Activated CD4-positive, alpha-beta T cell treated with anti-CD3 and anti-CD28 coated beads, Interleukin-10, Interleukin-2, amounts not matched to agents 100 ng/mL and 50 ng/mL, durations not matched to agents 16 hours and 8 hours (primary cell): ENCODE measurements at places on chromosomes 2 and 18.

DNA sequence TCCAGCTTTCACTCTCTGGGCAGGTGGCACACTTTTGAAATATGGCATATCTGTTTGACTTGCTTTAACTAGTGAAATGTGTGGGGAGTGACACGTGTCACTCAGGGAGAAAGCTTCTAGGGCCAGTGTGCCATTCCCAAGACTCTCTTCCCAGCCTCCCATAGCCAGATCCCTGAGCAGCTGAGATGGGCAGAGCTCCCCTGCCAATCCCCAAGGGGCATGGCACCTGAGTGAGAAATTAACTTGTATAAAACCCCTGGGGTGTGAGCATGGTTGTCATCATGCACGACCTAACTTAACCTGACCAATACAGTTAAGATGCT, 39.0 kb upstream of the MARCO start:
- DNase-seq = no peak

- peak; percentile 3 for DNase-seq
These were observed 476.0 kb downstream of the EIPR1 start for GRCh38 chr2:2901384-2902345.

- DNase-seq = no peak
These were observed 353 bp upstream of the NUP35 start for GRCh38 chr2:183123959-183124221.

DNA sequence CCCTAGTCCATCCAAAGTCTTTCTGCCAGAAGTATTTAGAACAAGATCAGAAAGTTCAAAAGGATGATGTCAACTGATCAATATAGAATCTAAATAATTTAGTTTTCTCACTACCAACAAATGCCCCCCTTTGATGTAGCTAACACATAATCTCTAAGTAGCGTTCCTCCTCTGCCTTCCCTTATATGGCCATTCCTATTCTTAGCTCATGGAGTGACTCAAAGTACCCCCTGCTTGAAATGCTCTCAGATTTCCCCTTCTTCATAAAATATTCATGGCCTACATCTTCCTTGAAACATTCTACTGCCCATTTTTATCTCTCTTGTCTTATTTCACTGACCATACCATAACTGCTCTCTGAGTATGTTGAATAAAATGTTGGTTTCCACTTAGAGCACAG, 151.5 kb downstream of the UPP2 start:
- no peak for DNase-seq

DNA sequence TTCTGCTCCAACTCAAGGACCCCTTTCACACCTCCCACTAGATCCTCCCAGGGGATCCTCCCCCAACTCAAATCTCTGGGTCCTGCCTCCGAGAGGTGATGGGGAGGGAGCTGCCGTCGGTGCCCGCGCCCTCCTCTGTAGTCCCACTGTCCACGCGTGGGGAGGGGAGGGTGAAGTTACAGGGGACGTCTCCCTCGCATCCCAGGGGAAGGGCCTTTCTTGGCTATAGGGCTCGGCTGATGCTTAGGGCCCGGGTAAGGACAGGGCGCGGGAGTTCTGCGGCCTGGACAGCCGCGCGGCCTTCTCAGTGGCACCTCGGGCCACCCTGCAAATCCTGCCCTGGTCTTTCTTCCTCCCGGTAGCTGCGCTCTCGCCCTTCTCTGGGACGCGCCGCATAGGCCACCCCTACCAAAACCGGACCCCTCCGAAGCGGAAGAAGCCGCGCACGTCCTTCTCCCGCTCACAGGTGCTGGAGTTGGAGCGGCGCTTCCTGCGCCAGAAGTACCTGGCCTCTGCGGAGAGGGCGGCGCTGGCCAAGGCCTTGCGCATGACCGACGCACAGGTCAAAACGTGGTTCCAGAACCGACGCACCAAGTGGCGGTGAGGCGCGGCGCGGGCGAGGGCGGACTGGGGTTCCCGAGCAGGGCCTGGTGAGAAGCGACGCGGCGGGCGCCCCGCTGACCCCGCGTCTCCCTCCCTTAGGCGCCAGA, 1.2 kb downstream of the TLX2 start:
- DNase-seq = peak; percentile 13

DNA sequence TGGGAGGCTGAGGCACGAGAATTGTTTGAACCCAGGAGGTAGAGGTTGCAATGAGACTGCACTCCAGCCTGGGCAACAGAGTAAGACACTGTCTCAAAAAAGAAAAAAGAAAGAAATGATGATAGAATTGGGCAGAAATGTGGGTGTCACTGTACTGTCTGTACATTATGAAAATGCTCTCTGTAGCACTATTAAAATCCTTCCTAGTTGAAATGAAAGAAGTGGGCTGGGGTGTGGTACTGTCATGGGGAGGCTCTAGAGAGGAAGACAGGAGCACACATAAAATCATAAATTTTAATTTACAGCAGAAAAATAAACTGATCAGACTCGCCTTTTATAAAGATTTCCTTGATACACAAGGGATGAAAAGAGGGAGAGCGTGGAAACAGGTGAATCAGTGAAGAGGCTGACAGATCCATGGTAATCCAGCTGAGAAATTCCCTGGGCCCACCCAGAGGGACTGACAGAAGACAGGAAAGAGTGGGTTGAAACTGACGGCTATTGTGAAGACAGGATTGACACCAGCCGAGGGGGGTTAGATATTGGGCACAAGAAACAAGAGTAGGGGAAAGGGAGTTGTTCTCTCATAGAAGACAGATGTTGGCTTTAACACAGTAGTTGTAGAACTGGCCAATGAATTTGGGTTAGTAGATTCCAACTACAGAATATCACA, 96.4 kb upstream of the ATL2 start:
- DNase-seq = no peak

DNA sequence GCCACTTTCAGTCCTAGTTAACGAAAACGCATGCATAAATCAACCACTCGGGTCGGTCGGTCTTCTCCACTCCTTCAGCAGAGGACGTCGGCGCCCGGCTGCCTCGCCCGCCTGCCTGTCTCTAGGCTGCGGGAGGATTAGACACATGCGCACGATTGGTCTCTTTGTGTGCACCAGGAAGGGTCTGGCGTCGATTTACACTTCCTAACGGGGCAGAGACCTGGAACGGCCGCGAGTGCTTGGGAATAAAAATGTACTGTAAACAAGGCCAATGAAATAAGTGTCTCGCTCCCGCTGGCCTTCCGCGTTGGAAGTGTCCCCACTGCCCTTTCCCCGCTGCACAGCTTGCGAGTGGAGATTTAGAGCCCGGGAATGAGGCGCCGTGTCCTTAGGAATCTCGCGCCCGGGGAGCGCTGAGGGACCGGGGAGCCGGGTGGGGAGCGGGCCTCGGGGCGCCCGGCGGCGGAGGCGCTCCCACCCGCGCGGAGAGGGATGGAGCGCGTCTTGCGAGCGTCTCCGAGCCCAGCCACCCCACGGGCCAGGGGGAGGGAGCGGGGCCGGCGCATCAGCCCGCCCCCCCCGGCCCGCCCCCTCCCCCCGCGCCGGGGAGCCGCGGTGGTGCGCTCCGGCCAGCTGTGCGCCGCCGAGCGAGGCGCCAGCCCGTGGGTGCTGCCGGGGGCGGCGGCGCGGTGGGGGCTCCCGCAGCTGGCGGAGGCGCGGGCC, at the start of gene DOK6:
Gene DOK6, plus strand, starts transcription at position 636 of the 723 bp plus-strand sequence.
- DNase-seq = peak; percentile 7

- no peak for DNase-seq
These were observed 53.6 kb downstream of the CDK15 start for GRCh38 chr2:201859949-201860348.

- DNase-seq = peak; percentile 73
These were observed 4.4 kb upstream of the KLHL29 start for GRCh38 chr2:23380562-23381065.

- no peak for DNase-seq
These were observed 6.6 kb downstream of the OTOF start for GRCh38 chr2:26471289-26471688.

DNA sequence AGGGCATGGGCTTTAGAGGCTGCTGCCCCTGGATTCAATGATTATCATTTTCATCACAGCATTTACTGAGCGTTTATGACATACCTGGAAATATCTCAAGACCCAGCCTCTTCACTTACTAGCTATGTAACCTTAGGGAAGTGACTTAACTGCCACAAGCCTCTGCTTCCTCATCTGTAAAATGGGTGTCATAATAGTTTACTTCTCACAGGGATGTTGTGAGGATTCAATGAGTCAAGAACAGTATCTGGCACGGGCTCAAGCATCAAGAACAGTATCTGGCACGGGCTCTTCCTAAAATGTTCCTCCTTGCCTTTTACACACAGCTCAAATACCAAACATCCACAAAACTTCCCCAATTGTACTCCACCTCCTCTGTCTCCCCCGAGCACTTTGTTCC, 31.4 kb downstream of the LGALSL start:
- DNase-seq = no peak

GRCh38 chr2:68907232-68907919, 36.2 kb upstream of the BMP10 start:
- DNase-seq = peak; percentile 32

DNA sequence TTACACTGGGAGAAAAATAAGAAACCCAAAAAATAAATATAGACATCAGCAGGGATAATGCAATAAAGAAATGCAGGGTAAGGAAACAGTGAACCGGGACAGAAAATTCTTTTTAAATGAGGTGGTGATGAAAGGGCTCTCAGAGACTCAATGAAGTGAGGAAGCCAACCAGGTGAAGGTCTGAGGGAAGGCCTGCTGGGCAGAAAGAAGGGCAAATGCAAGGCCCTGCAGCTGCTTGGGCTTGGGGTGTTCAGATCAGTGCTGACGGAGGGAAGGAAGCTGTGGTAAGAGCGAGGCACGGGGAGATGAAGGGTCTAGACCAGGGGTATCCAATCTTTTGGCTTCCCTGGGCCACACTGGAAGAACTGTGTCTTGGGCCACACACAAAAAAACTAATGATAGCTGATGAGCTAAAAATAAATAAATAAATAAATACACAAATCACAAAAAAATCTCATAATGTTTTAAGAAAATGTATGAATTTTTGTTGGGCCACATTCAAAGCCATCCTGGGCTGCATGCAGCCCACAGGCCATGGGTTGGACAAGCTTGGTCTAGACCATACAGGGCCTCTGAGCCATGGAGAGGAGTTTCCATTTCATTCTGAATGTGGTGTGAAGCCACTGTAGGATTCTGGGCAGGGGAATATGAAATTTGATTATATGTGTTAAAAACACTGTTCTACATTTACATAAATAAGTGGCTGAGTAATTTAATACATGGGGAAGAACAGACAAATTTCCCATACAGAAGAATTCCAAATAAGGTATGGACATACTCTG, 96.3 kb upstream of the DNMT3A start:
- DNase-seq = no peak

DNA sequence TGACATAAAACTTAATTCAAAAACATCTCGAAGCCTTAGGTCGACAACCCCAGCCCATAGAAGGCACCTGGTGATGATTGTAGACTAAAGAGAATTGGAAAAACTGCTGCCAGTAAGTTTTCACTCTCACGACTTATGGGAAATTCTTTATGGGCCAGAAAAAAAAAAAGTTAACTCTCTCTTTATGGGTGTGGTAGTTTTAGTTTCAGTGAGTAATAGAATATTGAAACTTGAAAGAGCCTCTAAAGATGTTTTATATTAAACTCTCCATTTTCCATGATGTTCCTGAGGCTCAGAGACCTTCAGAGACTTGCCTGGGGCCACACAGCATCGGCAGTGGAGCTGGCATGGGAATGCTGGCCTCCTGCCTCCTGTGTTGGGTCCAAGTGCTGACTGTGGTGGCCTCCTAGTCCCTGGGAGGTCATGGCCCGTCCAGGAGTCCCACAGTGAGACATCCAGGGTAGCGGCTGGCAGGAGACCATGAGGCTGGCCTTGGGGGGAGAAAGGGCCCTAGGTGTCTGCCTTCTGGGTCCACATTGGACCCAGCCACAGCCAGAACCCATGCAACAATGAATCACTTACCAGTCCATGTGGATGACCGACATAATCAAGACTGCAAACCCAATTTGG, 158.9 kb downstream of the SEPTIN10 start:
- no peak for DNase-seq

- no peak for DNase-seq
These were observed 1.6 kb downstream of the KLHL14 start for GRCh38 chr18:32771169-32771751.

- no peak for DNase-seq
These were observed 61.3 kb downstream of the GDF7 start for GRCh38 chr2:20728114-20728758.

- no peak for DNase-seq
These were observed 133.2 kb downstream of the NCK2 start for GRCh38 chr2:105877945-105878344.

DNA sequence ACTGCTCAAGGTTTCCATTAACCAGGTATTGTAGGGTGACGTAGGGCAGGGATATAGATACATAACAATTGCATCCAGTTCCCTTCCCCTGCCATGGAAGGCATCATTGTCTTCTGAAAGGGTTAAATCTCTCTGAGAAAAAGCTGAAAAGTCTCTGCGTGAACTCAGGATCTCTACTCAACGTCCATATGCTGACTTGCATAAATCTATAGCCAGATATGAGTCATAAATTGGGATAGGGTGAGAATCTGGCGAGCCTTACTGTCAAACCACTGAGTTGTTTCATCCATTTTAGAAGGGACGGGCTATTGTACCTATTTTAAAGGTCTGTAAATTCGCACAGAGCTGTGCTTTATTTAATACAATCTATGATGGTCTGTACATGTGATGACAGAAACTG, 258.3 kb downstream of the L3MBTL4 start:
- DNase-seq = no peak

- DNase-seq = no peak
These were observed 75.1 kb upstream of the NT5C1B start for GRCh38 chr2:18664421-18664820.

GRCh38 chr2:74792282-74792681, 41.6 kb upstream of the HK2 start:
- no peak for DNase-seq

- no peak for DNase-seq
These were observed 306.2 kb upstream of the RAB6C start for GRCh38 chr2:129673234-129673633.

DNA sequence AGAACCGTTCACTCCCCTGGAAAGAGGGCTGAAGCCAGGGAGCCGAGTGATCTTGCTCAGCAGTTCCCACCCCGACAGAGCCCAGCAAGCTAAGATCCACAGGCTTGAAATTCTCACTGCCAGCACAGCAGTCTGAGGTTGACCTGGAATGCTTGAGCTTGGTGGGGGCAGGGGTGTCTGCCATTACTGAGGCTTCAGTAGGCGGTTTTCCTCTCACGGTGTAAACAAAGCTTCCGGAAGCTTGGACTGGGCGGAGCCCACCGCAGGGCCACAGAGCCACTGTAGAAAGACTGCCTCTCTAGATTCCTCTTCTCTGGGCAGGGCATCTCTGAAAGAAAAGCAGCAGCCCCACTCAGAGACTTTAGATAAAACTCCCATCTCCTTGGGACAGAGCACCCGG, 180.8 kb downstream of the WDR7 start:
- DNase-seq = no peak

DNA sequence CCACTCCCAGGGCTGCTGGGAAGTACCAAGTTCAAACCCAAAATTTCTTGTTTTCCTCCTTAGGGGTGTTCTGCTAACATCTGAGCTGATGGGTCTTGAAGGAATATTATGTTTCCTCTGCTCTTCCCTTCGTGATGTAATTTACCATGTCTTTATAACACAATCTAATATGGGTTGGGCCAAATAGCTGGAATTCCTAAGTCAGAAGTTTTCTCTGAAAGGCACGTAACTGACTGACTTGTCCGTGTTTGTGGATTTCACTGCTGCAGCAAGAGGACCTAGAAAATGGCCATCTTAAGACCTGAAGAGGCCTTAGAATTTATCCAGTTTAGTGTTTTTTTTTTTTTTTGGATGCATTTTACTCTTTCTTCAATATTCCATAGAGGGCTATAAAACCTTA, 256.7 kb downstream of the DCDC2C start:
- DNase-seq = no peak
